ENCODE measurements at places on chromosomes 4 and X.
A peak's percentile ranks its signal among the peaks of the same experiment; 100 is the strongest.

GRCh38 chr4:71303287-71303686 is 35.5 kb upstream of the SLC4A4 start:
- no peak for DNase-seq

DNA sequence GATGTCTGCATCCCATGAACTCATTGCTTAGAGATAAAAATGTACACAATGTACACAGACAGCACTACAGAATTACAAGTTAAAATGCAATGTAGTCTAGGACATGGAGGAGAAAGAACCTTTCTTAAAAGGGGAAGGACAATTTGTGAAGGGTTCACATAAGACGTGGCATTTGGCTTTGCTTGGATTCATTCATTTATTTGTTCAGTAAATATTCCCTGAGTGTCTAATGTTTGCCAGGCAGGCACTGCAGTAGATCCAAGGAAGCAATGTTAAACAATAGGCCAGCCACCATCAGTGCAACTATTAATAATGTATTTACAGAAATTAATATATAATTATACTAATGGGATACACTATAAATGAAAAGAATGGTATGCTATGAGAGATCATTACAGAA is 94.4 kb downstream of the GRIA2 start:
- no peak for DNase-seq

GRCh38 chr4:2600878-2601277 is 64.4 kb downstream of the FAM193A start:
- DNase-seq: no peak

- no peak for DNase-seq
These were observed 449.1 kb downstream of the NKX6-1 start for GRCh38 chr4:84050015-84050414.

GRCh38 chrX:38891641-38892413 is 90.6 kb downstream of the MID1IP1 start:
- DNase-seq: no peak

GRCh38 chr4:187071946-187072600 is 348.4 kb upstream of the FAT1 start:
- DNase-seq: no peak

- peak; percentile 4 for DNase-seq
These were observed 4.5 kb upstream of the GBA3 start for GRCh38 chr4:22688236-22688635.

DNA sequence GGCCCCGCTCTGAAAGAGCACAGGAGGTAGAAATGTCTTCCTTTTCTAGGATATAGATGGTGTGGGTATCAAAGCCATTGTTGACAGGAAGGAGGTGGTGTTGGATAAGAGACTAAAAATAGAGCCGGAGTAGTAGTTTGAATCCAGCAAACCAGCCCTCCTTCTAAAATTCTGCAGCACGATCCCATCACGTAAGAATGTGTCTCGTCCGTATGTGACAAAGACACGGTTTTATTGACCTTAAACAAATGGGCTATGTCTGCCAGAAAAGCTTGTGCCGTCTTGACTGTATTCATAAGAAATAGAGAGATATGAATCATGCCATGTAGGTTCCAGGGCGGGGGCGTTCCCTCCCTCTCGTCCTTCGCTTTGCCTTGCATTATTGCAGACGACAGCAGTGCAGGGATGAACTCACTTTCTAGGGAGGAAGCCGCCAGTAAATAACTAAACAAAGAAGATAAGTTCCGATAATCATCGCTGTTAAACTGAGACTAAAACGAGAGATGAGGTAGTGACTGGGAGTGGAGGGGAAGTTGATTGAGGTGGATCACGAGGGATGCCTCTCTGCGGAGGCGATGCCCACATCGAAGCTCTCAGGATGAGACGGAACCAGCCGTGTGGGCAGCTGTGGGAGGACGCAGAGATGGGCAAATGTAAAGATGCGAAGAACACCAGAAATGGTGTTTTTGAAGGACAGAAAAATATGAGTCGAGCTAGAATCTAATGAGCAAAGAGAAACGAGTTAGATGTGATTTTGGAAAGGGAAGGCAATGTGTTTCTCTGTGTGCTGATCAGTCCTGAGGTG is 3.4 kb downstream of the TENM3 start:
- DNase-seq: no peak

DNA sequence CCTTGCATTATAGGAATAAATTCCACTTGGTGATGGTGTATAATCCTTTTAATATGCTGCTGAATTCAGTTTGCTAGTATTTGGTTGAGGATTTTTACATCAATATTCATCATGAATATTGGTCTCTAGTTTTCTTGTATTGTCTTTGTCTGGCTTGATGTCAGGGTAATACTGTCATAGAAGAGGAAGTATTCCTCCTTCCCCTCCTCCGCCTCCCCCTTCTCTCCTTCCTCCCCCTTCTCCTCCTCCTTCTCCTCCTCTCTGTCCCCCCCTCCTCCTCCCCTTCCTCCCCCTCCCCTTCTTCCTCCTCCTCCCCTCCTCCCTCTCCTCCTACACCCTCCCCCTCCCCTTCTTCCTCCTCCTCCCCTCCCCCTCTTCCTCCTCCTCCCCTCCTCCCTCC is 65.8 kb downstream of the RGS12 start:
- DNase-seq: no peak

DNA sequence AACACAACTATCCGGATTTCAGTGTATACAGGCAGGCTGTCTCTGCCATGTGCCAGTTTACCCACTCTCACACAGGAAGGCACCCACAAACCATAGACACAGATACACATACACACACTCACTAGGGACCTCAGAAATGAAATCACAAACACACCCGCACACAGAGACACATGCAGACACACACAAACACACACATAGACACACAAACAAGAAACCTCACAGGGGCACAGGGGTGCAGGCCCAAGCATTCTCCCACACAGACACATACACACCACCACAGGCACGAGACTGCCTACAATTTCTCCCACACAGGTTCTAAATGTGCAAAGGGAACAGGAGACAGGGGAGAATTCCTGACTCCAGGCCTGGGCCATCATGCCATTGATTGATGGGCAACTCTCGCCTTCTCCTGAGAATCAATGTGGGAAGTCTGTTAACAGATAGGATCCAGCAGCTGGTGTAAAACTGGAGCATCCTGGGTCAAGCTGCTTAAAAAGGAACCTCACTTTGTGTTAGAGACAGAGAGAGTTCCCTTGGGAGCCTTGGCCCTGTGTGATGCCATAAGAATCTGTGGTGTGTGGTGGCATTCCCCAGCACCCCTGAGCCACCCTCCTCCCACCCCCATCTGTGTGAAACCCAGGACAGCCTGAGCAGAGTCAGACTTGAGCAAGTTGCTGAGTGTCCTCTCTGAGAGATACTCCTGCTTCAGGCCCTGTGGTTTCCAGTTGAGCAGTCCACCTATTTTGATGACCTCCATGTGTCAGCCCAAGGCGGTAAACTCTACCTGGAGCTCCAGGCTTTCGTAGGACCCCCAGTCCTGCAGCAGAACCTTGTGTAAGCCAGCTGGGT is 33.9 kb downstream of the NBDY start:
- no peak for DNase-seq

DNA sequence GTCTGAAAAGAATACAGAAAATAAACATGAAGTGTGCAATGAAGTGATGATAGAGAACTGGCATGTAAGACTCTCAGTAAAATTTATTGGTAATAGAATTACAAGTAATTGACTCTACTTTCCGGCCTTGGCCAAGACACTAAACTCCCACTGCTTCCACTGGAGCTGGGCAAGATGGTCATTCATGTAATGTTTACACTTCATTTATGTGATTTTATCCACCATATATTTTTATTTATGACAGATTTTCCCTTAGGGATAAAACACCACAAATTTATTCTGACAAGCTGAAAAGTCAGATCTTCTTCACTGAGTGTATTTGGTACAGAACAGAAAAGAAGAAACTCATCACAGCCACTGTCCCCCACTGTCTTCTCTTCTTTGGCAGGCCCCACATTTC is 191.9 kb downstream of the SLC39A8 start:
- no peak for DNase-seq

GRCh38 chrX:39679497-39680157 is 418.1 kb downstream of the BCOR start:
- no peak for DNase-seq

DNA sequence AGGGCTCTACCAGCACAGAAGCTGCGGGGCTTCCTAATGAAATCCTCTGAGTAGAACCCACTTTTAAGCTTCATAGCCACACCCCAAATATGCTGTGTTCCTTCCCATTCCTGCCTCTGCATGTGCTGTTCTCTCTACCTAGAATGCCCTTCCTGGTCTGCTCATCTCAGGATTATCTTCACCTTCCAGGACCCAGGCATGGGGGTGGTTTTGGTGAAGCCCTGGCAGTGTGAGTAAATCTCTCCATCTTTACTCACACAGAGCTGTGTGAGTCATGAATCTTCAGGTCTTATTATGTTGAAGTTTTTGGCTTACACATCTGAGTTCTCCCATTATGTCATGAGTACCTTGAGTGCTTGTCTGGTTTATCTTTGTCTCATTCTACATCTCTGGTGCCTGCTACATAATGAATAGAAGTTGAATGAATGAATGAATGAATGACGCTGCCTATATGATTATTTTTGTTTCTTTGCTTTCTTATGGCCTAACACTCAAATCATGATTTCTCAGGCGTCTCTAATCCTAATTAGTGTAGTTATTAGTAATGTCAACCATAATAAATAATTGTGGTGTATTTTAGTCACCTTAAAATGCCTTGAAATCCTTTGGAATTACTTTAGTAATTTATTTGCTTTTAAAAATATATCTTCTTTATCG is 41.9 kb downstream of the HADH start:
- DNase-seq: no peak

DNA sequence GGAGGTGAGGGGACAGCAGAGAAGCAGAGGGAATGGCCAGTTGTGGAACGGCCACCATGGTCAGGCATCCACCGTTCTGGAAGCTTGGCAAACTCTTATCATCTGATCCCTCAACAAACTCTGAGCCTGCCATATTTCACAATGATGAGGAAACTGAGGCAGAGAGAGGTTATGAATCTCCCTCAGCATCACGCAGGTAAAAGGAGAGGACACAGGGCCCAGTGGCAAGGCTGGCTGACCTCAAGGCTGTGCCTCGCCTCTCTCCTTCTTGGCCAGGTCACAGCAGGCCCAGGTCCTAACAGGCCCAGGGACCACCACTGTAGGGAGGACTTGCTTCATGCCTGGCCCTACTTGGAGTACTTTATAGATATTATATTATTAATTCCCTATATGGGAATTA is 242.8 kb downstream of the EVC2 start:
- DNase-seq: no peak

GRCh38 chr4:146959692-146960091 is 14.0 kb upstream of the TTC29 start:
- DNase-seq: peak; percentile 12

DNA sequence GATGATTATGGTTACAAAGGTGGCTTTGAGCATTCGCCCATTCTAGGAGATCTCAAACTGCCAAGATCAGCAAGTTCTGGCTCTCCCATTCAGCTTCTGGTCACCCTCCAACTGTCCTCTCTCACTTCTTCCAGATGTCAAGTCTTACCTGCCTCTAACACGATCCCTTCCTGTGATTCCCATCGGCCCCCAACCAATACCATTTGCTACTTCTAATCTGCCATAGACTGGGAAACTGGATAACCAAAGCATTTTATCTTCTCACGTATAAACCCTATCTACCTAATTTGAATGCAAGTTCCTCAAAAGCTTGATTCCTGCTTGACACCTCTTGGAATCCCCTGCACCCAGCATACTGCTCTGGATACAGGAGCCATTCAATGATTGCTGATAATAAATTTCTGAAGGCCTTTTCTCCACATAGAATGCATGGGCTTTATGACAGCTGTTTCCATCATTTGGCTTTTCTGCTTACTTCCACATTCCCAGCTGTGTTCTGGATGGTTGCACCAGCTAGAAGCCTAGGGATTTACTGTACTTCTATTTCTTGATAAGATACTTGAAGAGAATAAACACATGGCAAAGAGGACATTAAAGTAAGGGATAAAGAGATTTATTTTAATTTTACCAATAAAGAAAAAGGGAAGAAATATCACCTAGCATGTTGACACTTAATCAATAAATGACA is 9.6 kb downstream of the GPC4 start:
- no peak for DNase-seq

GRCh38 chrX:103414561-103414960 is 38.2 kb downstream of the BEX3 start:
- DNase-seq: no peak

DNA sequence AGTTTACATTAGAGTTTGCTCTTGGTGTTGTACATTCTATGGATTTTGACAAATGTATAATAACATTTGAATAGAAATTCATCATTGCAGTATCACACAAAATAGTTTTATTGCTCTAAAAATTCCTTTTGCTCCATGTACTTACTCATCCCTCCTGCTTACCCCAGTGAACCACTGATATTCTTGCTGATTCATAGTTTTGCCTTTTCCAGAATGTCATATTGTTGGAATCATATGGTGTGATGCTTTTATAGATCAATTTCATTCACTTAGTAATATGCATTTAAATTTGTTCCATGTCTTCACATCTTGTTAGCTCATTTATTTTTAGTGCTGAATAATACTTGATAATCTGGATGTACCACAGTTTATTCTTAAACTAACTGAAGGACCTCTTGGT is 1593.2 kb downstream of the C4orf33 start:
- no peak for DNase-seq

GRCh38 chr4:76208005-76208765 is 5.4 kb downstream of the SCARB2 start:
- peak; percentile 95 for DNase-seq

DNA sequence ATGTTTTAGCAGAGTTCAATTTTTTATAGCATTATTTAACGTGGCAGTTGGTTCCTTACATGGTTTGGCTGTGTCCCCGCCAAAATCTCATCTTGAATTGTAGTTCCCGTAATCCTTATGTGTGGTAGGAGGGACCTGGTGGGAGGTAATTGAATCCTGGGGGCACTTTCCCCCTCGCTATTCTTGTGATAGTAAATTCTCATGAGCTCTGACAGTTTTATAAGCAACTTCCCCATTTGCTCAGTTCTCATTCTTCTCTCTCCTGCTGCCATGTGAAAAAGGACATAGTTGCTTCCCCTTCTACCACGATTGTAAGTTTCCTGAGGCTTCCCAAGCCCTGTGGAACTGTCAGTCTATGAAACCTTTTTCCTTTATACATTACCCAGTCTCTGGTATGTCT is 329.5 kb downstream of the GRIA2 start:
- DNase-seq: no peak

DNA sequence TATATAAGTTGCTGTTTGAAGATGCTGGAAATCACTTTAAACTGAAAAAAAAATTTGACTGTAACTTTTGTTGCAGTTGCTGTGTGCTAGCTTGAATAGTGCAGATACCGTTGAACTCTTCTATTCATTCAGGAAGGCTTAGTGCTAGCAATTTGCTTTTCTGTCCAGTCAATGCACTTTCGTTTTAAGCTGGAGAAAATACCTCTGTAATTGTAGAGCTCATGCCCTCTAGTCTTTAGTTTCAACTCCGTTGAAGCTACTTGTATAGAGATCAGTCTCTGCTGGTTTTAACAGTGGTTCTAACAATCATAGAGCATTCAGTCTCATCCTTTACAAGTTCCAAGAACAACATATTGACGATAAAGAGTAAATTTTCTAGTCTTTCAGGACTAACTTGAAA is 49.0 kb upstream of the TRPC3 start:
- DNase-seq: peak; percentile 48

DNA sequence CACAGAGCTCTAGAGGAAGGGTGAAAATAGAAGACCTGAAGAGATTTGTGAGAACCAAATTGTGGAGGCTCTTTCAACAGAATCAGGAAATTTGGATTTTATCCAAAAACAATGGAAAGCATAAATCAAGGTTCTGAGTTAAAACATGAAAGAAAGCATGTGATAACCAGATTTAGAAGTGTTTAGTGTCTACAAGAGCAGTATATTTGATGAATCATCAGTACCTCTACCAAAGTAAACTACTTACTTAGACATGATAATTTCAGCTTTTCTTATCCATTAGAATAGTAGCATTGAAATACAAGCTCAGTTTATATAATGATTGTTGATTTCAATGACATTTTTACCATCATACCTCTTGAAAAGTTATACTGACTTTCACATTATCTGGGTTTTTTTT is 25.9 kb upstream of the INTU start:
- DNase-seq: peak; percentile 46
